ENCODE measurements at places on chromosomes 4 and X. TPM values are rescaled to one million over a fixed set of nuclear protein-coding genes. Genes with fewer than 3 reads are reported as not detected.

The NEUROG2 gene
- 2.9 TPM for total RNA-seq

- H3K27me3 ChIP-seq, result no peaks in the 10 kb centered on the region
- no peak overlapping the region for H3K27ac ChIP-seq
- no peaks in the 10 kb centered on the region for H3K36me3 ChIP-seq
- no peak overlapping the region for H3K4me3 ChIP-seq
Observed at GRCh38 chr4:108702960-108703359, 52.6 kb downstream of the OSTC start.

The LIAS gene
- total RNA-seq, result 14.1 TPM

The SSX2B gene
- total RNA-seq, result not detected

DNA sequence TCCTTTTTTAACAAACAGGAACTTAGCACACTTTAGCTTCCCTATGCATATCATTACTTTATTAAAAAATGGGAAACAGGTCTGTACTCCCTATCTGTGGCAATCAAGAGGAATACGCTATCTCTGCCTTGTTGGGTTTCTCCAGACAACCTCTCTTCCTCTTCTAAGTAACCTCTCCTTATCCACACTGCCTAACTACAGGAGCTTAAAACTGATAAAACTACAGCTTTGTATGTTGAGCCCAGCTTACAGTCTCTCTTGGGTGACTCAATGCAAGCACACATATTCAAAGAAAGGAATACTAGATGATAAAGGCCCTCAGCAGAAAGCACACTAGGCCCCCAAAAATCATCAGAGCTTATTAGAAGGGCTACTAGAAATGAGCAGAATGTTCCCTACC, 8.9 kb downstream of the NUP62CL start:
- H3K27ac ChIP-seq, result no peak overlapping the region
- no peaks in the 10 kb centered on the region for H3K36me3 ChIP-seq
- H3K4me1 ChIP-seq, result no peaks in the 10 kb centered on the region
- DNase-seq, result no peak
- H3K4me3 ChIP-seq, result no peak overlapping the region
- H3K27me3 ChIP-seq, result no peaks in the 10 kb centered on the region

DNA sequence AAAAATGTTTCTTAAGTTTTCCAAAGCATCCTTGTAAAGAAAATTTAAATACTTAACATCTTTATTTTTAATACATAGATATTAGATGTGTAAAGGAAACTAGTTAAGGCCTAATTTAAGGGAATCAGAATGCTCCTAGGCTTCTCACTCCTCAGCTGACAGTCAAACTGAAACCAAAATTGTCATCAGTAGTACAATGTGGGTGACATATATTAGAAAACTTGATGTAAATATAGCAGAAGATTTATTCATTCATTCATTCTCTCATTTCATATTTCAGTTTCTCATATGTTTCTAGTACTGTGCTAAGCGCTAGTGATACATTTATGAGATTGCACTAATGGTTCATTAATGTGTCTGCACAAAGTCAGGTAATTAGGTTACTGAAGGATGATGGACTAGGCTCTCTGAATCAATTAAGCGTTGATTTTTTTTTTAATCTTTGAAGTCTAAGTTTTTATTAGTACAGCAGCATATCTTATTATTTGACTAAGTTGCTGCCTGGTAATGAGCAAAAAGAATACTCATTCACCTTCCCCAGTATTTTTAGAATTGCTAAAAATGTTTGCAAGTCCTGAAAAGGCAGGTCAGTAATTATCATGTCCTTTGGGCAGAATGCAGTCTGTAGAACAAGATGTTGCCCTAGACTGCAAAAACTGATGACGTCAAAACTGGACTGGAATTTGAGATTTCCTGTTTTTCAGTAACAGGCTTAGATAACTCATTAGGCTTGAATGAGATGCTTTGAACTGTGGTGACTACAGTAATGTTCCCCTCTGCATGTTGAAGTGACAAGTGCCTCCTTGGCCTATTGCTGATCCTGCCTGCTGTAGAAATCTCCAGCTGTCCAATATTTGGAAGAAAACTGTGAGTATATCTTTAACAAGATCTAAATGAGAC, 128.7 kb downstream of the ARHGAP24 start:
- DNase-seq, result no peak
- H3K4me3 ChIP-seq, result no peak overlapping the region
- H3K4me1 ChIP-seq, result peaks cover 13% of the 10 kb centered on the region
- no peak overlapping the region for H3K27ac ChIP-seq

GRCh38 chr4:69787879-69788278, 27.5 kb upstream of the SULT1B1 start:
- H3K4me1 ChIP-seq, result no peaks in the 10 kb centered on the region
- no peak overlapping the region for H3K27ac ChIP-seq
- H3K27me3 ChIP-seq, result no peaks in the 10 kb centered on the region
- H3K36me3 ChIP-seq, result no peaks in the 10 kb centered on the region
- no peak for DNase-seq

The TCEAL2 gene
- not detected for total RNA-seq

The CPZ gene
- total RNA-seq, result not detected

DNA sequence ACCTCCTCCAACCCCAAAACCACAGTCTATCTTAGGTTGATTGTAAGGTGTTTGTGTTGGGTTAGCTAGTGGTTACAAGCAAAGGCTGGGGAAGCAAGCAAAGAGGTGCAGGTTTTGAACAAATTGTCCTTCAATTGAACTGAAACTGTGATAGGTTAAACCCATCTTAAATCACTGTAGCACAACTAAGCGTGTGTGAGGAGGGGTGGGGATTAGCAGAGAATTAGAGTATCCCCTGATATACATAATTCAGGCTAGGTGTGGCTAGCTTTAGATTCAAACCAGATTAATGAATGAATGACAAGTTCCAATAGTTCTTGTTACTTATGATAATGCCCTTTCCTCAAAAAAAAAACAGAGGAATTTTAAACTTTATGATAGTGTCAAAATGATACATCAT, 191.0 kb upstream of the POF1B start:
- no peak for DNase-seq
- no peaks in the 10 kb centered on the region for H3K27me3 ChIP-seq
- H3K27ac ChIP-seq, result no peak overlapping the region
- no peak overlapping the region for H3K4me3 ChIP-seq
- no peaks in the 10 kb centered on the region for H3K4me1 ChIP-seq
- H3K36me3 ChIP-seq, result no peaks in the 10 kb centered on the region

The SRD5A3 gene
- total RNA-seq, result 10.1 TPM

DNA sequence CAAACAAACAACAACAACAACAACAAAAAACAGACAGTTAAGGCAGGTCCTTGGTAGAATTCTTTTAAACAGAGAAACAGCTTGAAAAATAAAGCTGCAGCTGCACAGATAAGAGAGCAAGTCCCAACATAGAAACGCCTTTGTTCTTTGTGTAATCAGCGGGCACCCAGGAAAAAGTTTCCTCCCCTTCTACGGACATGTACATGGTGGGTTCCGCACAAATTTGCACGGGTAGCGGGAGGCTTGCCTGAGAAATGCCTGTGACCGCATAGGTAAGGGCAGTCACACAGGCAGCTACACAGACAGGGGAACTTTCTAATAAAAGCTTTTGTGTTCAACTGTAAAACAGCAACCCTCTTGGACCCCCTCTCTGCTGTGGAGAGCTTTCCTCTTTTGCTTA, 25.7 kb upstream of the CT47A1 start:
- no peak for DNase-seq
- H3K27me3 ChIP-seq, result no peaks in the 10 kb centered on the region
- no peak overlapping the region for H3K4me3 ChIP-seq
- no peaks in the 10 kb centered on the region for H3K36me3 ChIP-seq
- no peak overlapping the region for H3K27ac ChIP-seq
- no peaks in the 10 kb centered on the region for H3K4me1 ChIP-seq

- H3K4me3 ChIP-seq, result no peak overlapping the region
- no peak for DNase-seq
Observed at GRCh38 chrX:7252013-7252610, 104.2 kb upstream of the PUDP start.

The PRRG3 gene
- not detected for total RNA-seq

DNA sequence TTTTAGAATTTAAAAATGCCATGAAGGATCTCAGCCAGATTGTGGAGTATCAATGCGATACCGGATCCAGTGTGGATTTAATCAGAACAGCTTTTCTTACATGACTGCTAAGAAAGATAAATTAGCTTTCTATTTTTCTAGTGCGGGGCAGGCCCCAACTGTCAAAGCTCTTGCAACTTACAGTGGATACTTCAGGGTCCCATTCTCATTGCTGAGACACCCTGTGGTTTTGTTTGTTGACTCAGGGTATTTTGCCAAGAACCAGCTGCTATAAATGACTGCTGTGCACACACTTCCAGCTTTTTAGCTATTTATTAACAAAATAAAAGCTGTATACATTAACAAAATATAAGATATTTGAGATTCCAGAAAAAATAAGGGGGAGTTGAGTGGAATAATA, 166.4 kb downstream of the DCLK2 start:
- H3K4me1 ChIP-seq, result no peaks in the 10 kb centered on the region
- H3K27ac ChIP-seq, result no peak overlapping the region
- DNase-seq, result no peak
- no peak overlapping the region for H3K4me3 ChIP-seq

DNA sequence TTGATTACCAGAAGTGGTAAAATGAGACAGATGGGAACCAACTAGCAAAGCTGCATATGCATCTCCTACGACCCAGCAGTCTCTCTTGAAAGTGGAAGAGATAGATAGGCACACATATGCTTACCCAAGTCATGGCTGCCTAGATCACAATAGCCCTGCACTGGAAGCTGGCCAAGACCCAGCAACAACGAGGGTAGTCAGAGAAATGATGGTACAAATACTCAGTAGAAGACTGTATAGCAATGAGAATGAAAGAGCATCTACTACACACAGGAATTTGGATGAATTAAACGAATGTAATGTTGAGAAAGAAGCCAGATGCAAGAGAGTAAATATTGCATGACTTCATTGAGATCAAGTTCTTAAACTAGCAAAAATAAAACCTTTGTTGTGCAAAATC, 100.3 kb upstream of the FAT1 start:
- H3K36me3 ChIP-seq, result no peaks in the 10 kb centered on the region
- H3K27ac ChIP-seq, result no peak overlapping the region
- DNase-seq, result no peak
- no peaks in the 10 kb centered on the region for H3K27me3 ChIP-seq
